ENCODE measurements at places on chromosomes 1 and 21.

- DNase-seq: no peak
These were observed 58.9 kb upstream of the CTTNBP2NL start for GRCh38 chr1:112337028-112337531.

GRCh38 chr1:230459465-230459864 is 33.3 kb upstream of the PGBD5 start:
- DNase-seq: no peak

DNA sequence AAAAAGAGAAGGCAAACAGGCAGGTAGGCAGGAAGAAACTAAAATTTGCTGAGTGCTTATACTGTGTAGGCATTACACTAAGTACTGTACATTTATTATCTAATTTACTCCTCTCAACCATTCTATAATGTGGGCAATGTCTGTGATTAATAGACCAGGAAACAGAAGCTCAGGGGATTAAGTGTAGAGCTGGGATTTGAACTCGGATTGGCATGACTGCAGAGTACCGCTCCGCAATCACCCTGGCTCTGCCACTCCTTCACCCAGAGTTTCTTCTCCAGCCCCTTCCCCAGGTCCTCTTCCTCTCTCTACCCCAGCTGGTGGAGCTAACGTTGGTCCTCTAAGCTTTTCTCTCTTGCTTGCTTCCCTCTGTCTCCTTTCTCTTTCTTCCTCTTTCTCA is 11.5 kb upstream of the S100A2 start:
- no peak for DNase-seq

GRCh38 chr1:115182012-115182715 is 92.9 kb upstream of the TSPAN2 start:
- DNase-seq: no peak

Data from NCI-H1930 (cell line).